ENCODE measurements at places on chromosomes 12 and 14.

DNA sequence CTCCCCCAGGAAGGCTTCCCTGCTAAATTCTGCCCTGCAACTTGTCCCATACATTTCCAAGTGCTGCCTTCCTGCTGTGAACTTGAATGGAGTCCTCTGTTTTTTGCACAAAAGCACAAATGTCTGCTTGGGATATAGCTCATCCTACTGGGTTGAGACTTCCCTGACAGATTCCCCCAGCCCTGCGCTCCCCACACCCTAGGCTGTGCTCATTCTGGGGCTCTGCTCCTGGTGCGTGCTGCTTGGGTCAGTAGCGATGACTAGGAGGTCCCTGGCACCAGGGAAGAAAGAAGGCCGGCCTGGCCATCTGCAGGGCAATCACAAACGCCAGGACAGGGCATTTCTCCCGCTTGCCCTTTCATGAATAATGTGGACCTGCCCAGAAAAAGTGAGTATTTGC is 29.2 kb upstream of the FKBP4 start:
- DNase-seq: no peak

GRCh38 chr14:77844802-77845201 is 44.9 kb downstream of the ADCK1 start:
- DNase-seq: no peak

- DNase-seq: no peak
Observed at GRCh38 chr14:99513183-99513694, 32.0 kb downstream of the CCNK start.

- no peak for DNase-seq
Observed at GRCh38 chr12:132754160-132754932, 7.3 kb downstream of the ANKLE2 start.

- DNase-seq: no peak
Observed at GRCh38 chr14:102853648-102854047, 68.8 kb upstream of the AMN start.

DNA sequence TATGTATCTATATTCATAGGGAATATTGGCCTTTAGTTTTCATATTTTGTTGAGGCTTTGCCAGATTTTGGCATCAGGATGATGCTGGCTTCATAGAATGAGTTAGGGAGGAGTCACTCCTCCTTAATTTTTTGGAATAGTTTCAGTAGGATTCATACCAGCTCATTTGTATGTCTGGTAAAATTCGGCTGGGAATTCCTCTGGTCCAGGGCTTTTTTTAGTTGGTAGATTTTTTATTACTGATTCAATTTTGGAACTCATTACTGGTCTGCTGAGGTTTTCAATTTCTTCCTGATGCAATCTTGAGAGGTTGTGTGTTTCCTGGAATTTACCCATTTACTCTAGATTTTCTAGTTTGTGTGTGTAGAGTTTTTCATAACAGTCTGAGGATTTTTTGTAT is 175.2 kb downstream of the EPS8 start:
- no peak for DNase-seq

DNA sequence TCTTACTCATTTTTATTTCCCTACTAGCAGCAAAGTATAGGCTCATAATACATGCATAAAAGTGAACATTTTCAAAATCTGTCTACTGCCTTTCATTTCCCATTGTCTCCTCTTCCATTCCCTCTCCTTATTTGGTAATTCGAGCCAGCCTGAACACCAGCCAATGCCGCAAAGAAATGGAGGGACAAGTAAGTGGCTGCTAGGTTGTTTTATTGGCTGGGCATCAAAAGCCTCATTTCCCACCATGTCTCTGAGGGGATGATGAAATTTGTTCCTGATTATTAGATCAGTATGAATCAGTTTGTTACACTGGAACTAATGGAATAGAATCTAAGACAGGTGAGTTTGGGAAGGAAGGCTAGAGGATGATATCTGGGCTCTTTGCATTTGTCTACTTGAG is 143.5 kb downstream of the KCNA5 start:
- DNase-seq: no peak

DNA sequence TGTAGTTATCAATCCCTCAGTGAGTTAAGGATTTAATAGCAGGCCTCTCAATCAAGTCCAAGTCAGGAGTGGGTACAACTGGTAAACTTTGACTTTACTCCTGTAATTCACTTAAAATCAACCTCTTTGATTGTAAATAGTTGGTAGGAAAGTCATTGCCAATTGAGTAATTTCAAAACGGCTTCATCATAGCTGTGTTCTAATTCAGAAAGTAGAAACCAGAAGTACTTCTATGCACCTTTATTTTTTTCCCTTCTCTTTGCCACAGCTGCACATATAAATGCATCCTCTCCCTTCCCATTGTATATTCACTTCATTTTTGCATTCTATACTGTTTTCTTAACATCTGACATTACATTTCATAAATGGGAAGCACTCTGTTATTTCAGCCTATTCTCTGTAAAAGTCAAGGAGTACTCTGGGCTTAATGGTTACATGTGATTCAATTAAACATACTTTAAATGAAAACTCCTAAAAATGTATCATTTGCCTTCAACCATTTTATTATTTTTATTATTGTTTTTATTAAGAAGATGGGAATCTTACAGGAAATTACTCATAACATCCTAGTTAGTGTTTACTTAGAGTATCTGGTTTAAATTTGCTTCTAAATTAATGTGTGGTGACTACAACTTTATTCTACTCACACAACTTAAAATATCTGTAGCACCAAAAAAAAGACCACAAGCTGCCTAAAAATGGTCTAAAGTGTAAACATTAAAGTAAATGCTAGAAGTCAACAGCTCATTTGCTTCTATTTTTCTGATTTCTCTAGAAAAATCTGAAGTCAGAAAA is 171.2 kb downstream of the CEP128 start:
- DNase-seq: no peak

DNA sequence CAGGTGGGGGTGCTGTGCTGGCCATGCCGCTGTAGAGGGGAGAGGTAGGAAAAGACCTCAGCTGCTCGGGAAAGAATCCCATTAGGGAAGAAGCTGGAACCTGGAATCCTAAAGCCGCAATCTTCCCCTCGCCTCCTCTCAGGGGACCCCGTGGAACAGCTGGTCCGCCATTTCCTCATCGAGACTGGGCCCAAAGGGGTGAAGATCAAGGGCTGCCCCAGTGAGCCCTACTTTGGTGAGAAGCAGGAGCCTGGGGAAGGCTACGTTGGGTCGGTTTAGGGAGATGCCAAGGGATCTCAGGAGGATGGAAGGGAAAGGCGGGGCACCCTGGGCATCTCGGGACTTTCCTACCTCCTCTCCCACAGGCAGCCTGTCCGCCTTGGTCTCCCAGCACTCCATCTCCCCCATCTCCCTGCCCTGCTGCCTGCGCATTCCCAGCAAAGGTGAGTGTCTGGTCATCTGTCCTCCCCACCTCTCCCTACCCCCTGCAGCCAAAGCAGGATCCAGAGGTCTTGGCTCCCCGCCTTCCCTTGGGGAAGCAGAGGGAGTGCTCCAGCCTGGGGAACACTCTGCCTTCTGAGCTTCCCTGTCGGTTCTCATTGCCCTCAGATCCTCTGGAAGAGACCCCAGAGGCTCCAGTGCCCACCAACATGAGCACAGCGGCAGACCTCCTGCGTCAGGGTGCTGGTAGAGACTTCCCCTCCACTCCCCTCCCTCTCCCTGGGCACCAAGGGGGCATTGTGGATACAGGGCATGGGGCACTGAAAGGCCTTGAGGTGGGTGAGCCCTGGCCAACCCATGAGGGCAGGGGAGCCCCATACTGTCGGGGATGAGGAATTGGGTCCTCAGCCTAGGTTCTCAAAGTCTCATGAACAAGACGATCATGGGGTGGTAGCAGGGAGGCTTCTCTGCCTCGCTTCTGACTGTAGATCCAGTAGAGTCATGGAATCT is 12.4 kb downstream of the TNS2 start:
- DNase-seq: no peak

GRCh38 chr12:33770652-33771051 is 251.6 kb upstream of the ALG10 start:
- no peak for DNase-seq

DNA sequence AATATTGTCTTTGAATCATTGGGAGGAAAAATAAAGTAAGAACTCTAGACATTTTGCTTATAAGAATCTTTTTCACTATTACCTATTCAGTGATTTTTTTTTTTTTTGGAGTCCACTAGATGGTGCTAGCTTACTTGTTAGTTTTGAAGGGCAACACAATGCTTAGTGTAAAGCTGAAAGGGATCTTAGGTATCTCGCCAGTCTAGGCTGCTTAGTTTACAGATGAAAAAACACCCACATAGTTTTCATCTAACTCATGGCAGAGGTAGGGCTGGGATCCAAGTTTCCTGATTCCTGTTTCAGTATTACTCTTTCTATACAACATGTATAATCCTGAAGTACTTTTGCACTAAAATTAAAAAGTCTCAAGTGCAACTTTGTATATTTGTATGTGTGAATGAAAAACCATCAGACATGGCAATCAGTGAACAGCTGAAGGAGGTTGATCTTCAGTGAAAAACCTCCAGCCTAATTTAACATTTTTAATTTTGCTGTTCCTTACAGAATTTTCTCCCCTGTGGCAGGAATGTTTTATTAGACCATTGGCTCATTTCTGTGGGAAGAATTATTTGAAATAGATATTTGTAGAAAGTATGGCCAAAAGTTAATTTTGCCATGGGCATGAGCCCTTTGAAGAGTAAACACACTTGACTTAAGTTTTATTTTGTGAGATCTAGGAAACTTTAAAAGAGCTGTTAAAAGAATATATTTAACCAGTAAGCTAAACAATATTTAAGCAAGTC is 40.7 kb downstream of the LRRIQ1 start:
- DNase-seq: no peak

- DNase-seq: peak; percentile 51
Observed at GRCh38 chr14:21852061-21852664, 178.5 kb upstream of the OR4E1 start.

DNA sequence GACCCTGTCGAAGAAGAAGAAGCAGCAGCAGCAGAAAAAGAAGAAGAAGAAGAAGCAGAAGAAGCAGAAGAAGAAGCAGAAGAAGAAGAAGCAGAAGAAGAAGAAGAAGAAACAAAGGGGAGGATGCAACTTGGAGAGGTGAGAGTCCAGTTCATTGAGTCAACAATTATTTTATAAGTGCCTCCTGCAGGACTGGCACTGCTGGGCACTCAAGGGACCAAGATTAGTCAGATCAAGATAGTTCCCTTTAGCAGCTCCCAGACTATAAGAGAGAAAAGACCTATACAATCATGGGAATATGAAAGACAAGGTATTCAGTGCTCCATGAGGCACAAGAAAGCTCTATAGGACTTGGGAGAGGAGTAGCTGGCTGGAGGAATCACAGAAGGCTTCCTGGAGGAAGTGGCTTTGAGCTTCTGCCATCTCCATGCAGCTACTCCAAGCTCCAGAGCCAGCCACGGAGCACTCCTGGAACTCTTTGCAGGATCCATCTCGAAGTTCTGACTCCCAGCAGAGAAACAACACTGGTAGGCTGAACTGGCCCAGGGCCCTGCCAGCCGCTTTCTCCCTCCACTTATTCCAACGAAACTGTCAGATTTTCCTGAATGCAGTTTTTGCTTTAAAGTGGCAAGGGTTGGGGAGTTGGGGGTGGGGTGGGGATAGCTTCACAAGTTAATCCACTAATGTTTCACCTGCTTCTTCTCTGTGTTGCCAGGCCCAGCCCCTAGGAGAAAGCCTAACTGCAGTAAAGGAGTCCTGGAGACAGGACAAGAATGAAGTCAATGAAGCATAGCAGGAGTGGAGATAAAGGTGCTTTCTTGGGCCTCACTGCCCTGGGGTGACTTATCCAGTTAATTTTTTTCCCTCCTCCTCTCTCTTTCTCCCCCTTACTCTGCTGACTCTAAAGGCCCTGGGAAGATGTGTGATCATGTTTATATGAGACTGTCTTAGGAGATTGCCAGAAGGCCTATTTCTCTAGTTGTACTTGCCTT is 140.1 kb upstream of the PARP11 start:
- DNase-seq: no peak

DNA sequence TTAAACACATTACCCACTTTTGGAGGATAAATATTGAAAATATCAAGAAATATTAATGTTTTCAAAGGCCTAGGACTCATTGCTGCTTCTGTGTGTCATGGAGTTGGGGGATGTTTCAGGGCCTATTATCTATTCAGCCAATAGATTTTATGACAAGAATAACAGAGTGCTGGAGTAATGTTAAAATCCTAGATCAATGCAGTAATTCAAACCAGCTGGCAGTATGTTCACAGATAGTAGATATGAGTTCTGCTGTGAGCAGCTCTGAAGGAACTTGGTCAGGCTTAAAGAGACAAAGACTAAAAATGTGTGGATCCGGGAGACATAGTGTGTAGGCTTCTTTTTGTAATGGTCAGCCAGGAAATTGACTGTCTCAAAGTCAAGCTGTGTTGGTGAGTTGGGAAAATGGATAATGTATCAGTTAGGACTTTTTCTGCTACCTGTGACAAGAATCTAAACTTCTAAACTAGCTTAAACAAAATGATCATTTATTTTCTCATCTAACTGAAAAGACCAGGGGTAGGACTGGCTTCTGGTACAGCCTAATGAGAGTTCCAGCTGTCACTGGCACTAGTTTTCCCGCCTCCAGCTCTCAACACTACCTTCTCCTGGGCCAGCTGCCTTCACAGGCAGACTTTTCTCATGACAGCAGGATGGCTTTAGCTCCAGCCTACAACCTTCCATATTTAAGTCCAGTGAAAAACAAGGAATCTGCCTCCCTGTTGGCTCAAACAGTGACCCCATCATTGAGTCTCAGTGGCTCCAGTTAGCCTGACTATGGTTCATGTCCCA is 16.3 kb upstream of the POLR3B start:
- DNase-seq: no peak

- peak; percentile 48 for DNase-seq
Observed at GRCh38 chr12:108838194-108839017, 19.0 kb downstream of the SSH1 start.

DNA sequence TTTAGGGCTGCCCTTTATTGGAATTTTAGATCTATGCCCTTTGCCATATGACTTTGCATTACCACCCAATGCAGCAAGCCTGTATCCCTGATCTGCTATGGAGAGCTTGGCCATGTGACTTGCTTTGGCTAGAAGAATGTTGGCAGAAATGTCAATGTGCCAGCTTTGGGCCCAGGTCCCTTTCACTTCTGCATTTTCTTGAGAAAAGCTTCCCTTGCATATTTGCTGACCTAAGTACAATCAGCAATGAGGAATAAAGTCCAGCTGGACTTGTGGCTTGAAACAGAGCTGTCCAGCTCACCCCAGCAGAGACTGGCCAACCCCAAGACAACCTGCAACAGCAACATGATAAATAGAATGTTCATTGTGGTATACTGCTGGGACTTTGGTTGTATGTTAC is 135.9 kb downstream of the PAH start:
- DNase-seq: no peak

- no peak for DNase-seq
Observed at GRCh38 chr14:75049136-75049535, 2.1 kb downstream of the MLH3 start.

GRCh38 chr12:106284358-106285105 is 18.0 kb upstream of the TCP11L2 start:
- no peak for DNase-seq

- DNase-seq: no peak
Observed at GRCh38 chr12:78559886-78560285, 304.7 kb upstream of the SYT1 start.

GRCh38 chr12:125186471-125187147 is 121.4 kb downstream of the AACS start:
- DNase-seq: no peak

DNA sequence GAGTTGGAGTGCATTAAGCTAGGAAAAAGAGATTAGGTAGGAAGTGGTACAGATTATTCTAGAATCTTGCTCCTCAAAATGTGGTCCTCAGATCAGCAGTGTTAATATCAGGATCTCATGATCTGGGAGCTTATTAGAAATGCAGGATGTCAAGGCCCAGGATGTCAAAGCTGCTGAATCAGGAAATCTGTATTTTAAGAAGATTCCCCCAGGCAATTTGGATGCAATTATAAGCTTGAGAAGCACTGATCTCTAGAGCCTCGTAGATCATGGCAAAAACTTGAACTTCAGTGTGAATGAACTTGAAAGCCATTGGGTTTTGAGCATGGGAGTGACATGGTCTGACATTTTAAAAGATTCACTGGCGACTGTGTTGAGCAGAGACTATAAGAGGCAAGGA is 6.6 kb downstream of the NCAPD2 start:
- no peak for DNase-seq

All from stimulated activated CD4-positive, alpha-beta T cell treated with anti-CD3 and anti-CD28 coated beads, Interleukin-2, amount 100 ng/mL, for 4 hours (primary cell).